ENCODE measurements at places on chromosomes 1 and 21.

DNA sequence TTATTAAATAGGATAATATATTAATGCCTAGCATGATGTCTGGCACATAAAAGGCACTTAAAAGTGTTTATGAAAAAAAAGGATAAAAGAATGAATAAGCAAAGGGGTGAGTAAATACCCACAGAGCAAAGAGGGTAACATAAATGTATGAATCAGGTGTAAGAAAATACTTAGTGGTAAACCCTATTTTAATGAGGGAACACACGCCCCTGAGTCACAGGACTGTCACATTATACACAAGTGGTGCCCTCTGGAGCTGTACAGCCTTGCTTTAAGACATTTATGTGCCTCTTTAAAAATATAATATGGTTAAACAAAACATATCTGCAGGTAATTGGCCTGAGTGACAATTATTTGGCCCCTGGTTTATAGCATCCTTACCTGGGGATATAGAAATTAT, 78.1 kb upstream of the PTBP2 start:
- DNase-seq, result no peak

- DNase-seq, result no peak
Measured at GRCh38 chr1:184368354-184368753, 18.5 kb upstream of the C1orf21 start.

DNA sequence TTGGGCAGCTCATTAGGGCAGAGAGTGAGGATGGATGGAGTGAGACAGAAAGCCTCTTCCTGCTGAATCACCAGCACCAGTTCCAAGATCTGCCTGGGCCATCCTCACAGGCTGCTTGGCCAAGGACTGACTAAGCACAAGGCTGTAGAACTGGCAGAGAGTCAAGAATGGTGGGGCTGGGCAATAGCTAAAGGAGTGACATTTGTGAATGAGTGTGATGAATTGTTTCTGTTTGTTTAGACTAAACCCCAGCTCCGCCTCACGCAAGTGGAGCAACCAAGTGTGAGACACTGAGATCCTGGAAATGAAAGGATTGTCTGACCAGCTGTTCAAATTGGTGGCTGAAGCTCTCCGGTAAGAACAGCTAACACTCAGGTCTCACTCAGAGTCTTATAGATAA, 38.6 kb downstream of the BRINP2 start:
- no peak for DNase-seq

GRCh38 chr1:91916046-91916445, 30.1 kb upstream of the TGFBR3 start:
- no peak for DNase-seq

DNA sequence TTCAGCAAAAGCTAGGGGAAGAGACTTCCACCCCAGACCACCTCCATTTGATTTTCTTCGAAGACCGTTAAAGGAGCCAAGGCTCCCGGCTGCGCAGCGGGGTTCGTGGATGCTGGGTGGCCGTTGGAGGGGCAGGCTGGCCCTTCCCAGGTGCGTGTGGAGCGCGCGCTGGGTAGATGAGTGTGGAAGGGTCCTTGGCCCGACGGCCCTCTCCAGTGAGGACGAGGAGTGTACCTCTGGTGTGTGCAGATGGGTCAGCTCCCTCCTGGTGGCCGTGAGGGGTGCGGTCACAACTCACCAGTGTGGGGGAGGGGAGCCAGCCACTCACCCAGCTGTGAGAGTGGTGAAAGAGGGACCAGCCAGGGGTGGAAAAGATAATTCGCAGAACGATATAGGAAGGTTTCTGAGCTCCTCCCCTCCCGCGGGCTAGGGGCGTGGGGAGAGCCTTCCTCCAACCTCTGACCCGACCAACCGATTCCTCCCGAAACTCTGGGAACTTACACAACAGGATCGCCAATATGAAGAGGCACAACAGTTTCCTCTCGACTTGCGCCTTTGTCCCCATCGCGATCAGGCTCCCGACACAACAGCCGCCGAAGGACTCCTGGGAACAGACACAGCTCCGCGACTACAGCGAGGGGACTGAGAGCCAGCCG, at the start of gene F11R:
F11R (minus strand) TSS at position 644 of the 656 bp plus-strand sequence; CDS start at position 565, 79 bp downstream.
- no peak for DNase-seq

DNA sequence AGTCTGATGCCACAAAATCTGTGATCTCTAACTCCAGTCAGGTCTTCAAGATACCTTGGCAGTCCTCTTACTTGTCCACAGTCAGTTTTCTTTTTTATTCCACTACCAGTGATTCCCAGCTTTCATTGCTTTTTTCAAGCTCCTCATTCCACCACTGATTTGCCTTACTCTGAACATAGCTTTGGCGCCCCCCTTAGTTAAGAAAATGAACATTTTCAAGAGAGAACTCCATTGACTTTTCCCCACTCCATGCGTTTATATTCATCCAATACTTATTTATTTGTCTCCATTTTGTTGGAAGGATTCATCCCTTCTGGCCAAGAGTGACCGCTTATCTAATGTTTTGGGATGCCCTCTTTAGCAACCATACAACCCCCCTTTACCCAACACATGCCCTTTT, 33.9 kb upstream of the IPO9 start:
- no peak for DNase-seq

- DNase-seq, result peak; percentile 5
Measured at GRCh38 chr1:94335950-94336349, 82.2 kb upstream of the ABCD3 start.

DNA sequence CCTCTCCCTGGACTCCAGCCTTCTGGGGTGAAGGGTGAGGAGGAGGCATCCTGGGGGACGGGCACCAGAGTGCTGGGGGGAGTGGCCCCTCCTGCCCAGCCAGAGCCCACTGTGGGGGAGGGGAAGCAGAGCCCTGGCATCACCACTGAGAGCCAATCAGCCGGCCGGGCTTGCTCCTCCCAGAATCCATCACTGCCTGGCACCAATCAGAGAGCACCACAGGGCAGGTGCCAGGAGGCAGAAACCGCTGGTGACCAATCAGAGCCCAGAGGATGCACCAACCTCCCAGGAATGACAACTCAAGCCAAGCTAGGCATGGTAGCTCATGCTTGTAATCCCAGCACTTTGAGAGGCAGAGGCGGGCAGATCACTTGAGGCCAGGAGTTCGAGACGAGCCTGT, 27.9 kb downstream of the CASZ1 start:
- DNase-seq, result no peak

DNA sequence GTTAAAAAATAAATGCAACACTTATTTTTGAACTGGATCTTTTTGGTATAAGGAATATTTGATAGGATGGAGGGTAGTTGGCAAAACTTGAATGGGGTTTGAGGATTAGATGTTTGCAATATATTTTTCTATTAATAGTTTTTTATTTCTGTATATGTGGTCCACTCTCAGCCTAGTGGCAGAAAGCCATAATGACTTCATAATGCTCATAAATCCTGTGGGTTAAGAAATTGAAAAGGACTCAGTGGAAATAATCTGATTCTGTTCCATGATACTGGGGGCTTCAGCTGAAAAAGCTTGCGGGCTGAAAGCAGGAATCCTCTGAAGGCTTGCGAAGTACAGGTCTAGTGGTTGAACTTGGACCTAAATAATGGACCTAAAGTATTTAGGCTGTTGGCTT, 1028.6 kb upstream of the PRMT6 start:
- DNase-seq, result no peak

DNA sequence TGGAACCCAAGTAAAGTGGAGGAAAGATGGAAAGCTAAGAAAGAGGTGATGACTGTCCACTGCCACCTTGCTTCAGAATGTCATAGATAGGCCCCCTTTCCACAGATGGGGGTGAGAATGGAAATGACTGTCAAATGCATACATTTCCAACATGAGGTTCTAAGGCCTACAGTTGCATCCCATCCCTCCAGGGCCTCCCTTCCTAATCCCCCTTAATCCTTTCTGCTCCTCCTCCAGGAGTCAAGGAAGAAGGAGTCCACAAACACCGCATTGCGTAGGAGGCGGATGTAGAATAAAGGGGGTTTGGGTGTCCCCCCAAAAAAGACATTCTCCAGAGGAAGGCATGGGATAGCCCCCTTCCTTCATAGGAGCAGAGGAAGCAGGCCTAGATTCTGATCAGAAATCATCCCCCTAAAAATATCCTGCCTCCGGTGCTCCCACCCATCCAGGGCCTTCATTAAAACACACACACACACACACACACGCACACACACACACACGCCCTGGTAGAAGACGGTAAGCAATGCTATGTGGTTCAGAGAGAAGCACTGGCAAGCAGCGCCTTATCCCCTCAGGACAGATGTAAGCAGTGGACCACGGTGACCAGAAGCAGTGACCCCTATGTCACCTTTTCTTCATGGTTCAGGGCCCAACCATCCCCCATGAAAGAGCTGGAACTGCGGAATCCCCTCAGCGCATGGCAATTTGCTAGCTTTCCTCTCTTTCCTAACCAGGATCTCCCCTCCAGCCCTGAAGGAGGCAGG, 2.0 kb downstream of the SV2A start:
- no peak for DNase-seq

DNA sequence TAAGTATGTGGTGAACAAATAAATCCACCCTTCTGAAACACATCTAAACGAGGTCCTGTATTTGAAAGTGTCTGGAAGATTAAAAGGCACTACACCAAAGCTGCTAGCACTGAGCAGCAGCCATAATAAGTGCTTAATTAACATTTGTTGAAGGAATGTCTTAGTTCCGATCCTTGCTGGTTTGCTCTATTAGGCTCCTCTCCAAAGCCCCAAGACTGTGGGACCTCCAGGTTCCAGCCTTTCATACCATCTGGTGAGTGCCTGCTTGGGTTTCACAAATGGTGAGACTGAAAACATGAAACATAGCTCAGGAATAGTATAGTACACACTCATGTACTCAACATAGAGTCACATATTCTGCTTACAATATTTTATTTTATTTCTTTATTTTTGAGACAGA, 640 bp upstream of the CYP2J2 start:
- no peak for DNase-seq
